ENCODE measurements at places on chromosomes 1 and 21.

- no peak for DNase-seq
Measured at GRCh38 chr1:96568639-96569038, 152.9 kb upstream of the PTBP2 start.

GRCh38 chr21:32298658-32299081 is at the start of gene MRAP:
Gene MRAP, plus strand, starts transcription at chr21:32298855. Its CDS starts 117 bp downstream, at chr21:32298972.
- DNase-seq, result no peak

GRCh38 chr1:22978299-22978698 is 5.6 kb upstream of the LACTBL1 start:
- DNase-seq, result no peak

GRCh38 chr1:67427465-67427864 is 2.7 kb downstream of the SERBP1 start:
- no peak for DNase-seq

DNA sequence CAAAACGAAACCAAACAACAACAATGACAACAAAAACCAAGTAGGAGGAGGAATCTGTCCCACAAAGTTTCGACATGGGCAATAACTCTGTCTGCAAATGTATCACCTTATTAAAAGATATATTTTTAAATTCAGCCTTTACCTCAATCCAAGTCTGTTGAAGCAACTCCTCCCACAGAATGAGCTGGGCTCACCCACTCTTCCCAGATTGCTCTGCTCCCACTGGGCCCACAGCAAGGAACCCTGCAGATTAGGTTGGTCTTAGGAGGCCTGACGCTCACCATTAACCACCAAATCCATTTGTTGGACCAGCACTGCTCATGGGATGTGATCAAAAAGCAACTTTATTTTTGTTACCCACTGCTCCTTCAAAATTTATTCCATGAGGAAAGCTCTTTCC is 114.7 kb upstream of the CDC42BPA start:
- DNase-seq, result no peak

DNA sequence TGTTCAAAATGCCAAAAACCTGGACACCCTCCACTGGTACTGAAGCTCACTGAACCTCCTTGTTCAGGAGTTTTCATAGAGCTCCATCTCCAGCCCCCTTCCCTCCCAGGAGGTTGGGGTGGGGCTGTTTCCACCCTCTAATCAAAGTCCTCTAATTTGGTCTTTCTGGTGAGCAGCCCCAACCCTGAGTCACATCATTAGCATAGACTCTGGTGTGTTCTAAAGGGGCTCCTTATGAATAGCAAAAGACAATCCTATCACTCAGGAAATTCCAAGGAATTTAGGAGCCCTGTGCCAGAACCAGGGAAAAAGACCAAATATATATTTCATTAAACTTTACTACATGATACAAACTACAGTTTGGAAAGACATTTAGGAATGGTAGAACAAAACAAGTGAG is 13.2 kb upstream of the UBE4B start:
- DNase-seq, result no peak

DNA sequence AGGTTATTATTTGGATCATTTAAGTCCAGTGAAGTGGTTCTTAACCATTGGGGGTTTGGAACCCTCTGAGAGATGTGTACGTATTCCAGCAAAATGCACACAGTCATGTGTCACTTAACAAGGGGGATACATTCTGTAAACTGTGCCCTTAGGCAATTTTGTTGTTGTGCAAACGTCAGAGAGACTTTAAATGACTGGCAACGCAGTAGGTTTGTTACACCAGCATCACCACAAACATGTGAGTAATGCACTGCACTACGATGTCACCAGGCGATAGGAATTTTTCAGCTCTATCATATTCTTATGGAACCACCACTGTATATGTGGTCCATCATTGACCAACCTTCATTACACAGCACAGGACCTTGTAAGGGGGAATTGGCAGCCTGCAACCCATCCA is 11.9 kb downstream of the AHCYL1 start:
- DNase-seq, result no peak

DNA sequence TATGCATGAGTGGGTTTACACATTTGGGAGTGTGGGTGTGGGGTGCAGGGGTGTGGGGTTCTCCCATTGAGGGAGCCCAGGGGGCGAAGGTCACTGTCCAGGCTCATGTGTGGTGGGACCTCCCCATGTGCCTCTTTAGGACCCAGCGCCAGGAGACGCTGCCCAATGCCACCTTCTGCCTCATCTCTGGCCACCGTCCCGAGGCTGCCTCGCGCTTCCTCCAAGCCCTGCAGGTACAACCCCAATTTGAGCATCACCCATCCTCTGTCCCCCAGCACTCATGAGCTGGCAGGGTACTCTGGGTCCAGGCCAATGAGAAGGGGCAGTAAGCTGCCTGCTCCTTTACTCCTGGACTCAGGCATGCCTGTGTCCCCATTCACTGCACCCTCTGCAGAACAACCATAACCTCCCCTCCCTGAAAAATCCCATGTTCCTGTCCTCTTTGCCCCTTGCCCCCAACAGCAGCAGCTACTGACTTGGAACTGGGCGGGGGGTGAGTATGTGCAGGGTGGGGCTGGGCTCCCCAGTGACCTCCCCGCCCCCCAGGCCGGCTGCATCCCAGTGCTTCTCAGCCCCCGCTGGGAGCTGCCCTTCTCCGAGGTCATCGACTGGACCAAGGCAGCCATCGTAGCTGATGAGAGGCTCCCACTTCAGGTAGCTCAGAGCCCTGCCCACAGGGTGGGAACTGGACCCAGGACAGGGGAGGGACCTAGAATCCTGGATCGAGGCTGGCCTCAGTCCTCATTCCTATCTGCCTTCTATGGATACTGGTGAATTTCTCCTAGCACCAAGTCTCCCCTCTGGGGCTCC is 7.7 kb downstream of the EXTL1 start:
- DNase-seq, result no peak

- DNase-seq, result no peak
Measured at GRCh38 chr1:100101564-100101963, 31.2 kb downstream of the SASS6 start.
